CD4-positive, alpha-beta T cell treated with Interleukin-2 at 100 ng/mL for 4 hours (primary cell): ENCODE measurements at places on chromosomes 1 and 21.

GRCh38 chr21:41156142-41156541 is 11.8 kb upstream of the BACE2 start:
- no peak for DNase-seq

DNA sequence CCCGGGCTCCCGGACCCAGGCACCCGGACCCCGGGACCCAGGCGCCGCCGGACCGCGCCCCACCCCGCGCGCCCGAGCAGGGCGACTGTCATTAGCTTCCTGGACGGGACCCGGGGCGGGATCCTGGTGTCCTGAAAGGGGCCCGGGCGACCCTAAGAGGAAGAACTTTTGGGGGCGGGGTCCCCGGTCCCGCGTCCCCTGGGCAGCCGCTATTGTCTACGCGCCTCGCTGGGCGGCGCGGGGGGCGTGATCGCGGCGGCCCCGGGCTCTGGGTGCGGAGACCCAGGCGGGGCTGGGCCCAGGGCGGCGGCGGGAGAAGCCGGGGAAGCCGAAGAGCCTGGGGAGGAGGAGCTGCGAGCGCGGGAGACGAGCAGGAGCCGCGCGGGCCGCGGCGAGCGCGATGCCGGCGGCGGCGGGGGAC is 465 bp downstream of the HUNK start:
- no peak for DNase-seq

GRCh38 chr1:202023001-202023433 is 12.6 kb downstream of the ELF3 start:
- no peak for DNase-seq

- no peak for DNase-seq
Observed at GRCh38 chr1:87178441-87178840, 150.2 kb upstream of the LMO4 start.

DNA sequence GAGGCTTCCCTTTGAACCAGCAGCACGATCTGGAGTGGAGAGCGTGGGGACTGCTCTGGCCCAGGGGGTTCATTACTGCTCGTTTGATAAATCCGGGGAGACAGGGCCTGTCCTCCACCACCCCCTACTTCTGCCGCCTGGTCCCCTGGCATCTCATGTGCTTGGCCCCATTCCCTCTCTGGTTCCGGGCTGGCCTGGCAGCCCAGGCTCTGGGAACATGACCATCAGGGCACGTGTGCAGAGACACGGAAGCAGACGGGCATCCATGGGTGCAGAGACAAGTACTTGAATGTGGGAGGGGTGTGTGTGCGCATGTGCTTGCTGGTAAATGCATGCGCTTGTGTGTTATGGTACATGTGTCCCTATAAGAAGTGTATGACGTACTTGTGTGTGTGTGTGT is 75.5 kb downstream of the KIRREL1 start:
- no peak for DNase-seq

GRCh38 chr1:70142075-70142474 is 63.3 kb downstream of the LRRC40 start:
- DNase-seq: no peak

GRCh38 chr1:223775054-223775453 is 62.7 kb downstream of the CAPN2 start:
- DNase-seq: no peak

GRCh38 chr1:22878626-22879025 is 94.0 kb downstream of the LACTBL1 start:
- DNase-seq: no peak

- DNase-seq: no peak
Observed at GRCh38 chr1:199362996-199363395, 664.5 kb upstream of the NR5A2 start.

- DNase-seq: no peak
Observed at GRCh38 chr1:21099034-21099868, 77.4 kb downstream of the EIF4G3 start.

DNA sequence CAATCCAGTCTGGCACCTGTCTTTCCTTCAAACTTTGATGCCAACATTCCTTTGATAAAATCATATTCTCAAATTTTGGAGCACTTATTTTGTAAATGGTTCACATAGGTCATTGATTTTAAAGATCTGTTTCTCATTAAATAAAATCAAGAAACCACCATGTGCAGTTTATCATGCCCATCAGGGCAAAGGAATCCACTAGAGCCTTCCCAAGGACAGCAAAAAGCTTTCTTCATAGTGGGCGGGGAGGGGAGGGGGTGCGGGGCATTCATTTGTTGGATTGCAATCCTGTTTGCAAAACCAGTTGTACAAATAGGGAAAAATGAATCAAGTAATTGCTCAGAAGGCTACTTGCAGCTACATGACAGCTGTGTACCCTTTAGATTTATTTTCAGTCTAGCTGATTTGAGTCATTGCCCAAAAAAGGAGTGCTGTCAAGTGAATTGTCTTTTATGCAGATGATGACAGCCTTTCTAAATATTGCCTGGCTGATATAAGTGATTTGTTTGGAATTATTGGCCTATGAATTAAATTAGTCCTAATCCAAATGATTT is 23.0 kb downstream of the LRRC8B start:
- DNase-seq: no peak

DNA sequence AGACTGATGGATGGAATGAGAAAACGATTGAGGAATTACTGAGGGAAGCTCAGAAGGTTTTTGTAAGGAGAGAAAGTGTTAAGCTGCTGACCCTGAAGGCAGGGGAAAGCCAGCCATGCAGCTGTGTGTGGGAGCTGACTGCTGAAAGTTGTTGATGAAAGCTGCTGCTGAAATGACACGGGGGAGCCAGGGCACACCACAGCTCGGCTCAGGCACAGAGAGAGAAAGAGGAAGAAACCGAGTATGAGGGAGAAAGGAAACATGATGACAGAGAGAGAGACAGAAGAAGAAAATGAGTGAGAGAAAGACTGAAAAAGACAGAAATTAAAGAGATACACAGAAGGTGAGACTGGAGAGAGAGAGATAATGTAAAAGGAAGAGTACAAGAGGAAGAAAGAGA is 115.5 kb downstream of the LRRC53 start:
- no peak for DNase-seq

GRCh38 chr1:29271724-29272123 is 35.4 kb downstream of the PTPRU start:
- DNase-seq: no peak

DNA sequence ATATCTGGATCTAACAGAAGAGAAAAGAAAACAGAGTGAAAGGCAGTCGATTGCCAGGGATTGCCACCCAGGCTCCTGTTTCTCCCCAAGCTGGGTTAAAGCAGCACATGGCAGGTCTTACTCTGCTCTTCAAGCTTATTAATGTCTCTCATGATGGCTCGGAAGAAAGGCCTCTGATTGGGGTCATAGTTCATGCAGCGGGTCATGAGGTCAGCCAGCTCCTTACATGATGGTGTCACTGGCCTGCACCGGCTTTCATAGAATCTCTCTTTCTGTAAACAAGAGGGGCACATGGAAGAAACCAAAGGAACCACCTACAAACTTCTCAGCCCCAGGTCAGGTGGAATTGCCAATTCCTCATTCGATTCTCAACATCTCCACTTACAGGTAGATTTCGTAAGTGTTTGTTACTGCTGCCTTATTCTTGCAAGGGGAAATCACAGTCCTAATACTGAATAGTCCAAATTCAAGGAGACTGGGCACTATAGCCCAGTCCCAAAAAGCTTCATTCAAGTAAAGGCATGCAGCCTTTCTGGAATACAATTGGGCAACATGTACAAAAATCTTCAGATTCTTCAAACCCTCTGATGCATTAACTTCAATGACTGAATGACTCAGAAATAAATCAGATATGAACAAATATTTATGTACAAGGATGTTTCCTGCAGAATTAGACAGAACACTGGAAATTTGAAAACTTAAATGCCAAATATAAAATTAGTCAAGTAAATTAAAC is 96.6 kb downstream of the RAVER2 start:
- DNase-seq: no peak

GRCh38 chr1:224495866-224496265 is 61.3 kb upstream of the WDR26 start:
- DNase-seq: no peak
